ENCODE measurements at places on chromosomes 7 and 10. TPM values are rescaled to one million over a fixed set of nuclear protein-coding genes. Genes with fewer than 3 reads are reported as not detected.
A peak's percentile ranks its signal among the peaks of the same experiment; 100 is the strongest.

GRCh38 chr10:7054915-7055314 lies 355.9 kb downstream of the SFMBT2 start:
- DNase-seq = no peak

The KCNMA1 gene
- total RNA-seq = 2.3 TPM

DNA sequence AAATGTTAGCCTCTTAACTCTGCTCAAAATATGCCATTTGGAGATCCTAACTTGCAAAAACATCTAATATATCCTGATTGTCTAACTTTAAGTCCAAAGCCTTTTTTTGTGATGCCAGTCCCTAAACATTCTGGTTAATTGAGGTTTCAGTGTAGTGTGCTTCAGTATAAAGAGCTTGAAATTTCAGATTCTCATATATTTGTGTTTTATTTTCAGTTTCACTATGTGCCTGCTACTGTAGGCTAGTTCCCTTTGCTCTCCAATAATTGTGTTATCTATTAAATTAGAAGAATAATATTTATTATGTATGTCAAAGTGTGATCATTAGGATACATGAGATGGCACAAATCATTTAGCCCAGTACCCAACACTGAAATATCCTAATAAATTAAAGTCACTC lies 1361.2 kb downstream of the XPNPEP1 start:
- DNase-seq = no peak

- DNase-seq = no peak
Observed at GRCh38 chr7:105611856-105612775, 30.8 kb upstream of the EFCAB10 start.

DNA sequence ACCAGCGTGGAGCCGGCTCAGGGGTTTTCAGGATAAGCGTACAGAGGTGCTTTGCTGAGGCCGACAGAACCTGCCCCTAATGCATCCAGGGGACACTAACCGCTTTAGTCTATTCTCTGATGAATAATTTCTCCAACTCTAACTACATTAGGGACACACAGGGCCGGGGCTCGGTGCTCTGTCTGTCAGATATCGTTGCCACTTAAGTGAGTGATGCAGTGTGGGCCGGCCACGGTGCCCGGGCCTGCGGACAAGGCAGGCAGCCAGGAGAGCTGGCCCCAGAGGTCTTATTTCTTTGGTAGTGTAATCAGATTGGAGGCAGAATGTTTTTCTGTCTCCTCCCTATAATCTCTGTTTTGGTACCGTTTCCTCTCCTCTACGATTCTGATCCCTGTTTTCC lies 62.7 kb downstream of the ADRA2A start:
- DNase-seq = peak; percentile 44

The TYW1B gene
- total RNA-seq = 3.5 TPM

DNA sequence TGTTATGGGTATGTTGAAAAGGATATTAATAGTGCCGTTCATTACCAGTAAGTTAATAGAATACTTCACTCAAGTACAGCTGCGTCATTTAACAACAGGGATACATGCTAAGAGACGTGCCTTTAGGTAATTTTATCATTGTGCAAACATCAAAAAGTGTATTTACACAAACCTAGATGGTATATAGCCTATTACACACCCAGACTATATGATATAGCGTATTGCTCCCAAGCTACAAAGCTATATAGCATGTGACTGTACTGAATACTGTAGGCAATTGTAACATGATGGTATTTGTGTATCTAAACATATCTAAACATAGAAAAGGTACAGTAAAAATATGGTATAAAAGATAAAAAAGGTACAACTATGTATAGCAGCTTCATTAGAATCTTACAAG lies 11.1 kb upstream of the PRKG1 start:
- DNase-seq = no peak

The PDE1C gene
- total RNA-seq = 35.7 TPM

- no peak for DNase-seq
Observed at GRCh38 chr7:73882047-73882402, 21.1 kb downstream of the TMEM270 start.

The GPR15LG gene
- not detected for total RNA-seq

GRCh38 chr10:53957401-53957800 lies 843.6 kb downstream of the PCDH15 start:
- DNase-seq = no peak

DNA sequence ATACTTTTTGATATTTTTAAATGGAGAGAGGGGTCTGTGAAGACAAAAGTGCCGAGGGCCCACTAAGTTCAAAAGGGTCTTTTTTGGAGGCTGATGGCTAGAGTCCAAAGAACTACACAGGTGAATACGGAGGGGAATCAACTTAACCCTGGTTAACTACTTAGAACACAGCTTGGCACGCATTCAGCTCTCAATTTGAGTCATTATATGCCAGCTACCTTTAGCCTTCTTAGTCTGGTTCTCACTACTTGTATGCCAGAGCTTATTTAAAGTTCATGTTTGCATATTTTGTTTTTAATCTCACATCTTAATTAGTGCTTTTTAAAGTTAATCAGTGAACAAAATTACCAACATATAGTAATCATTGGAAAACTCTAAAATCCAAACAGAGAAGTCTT lies 80.8 kb downstream of the VWDE start:
- no peak for DNase-seq

The PLCE1 gene
- total RNA-seq = 22.5 TPM

DNA sequence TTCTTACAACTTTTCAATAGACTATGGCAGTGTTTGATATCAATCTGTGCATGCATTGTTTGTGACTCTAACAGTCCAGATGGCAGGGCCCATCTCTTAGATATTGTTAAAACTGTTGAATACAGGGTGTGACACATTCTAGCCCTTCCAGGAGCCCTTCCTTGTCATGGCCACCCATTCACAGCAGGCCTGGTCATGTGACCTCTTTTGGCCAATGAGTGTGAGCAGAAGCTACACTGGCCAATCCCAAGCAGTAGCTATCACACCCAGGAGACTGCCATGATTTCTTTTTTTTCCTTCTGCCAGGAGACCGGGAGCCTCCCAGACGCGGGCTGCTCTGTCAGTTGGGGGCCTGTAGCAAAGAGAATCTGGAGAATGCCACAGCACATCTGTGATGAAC lies 655.4 kb upstream of the MKI67 start:
- DNase-seq = peak; percentile 9

DNA sequence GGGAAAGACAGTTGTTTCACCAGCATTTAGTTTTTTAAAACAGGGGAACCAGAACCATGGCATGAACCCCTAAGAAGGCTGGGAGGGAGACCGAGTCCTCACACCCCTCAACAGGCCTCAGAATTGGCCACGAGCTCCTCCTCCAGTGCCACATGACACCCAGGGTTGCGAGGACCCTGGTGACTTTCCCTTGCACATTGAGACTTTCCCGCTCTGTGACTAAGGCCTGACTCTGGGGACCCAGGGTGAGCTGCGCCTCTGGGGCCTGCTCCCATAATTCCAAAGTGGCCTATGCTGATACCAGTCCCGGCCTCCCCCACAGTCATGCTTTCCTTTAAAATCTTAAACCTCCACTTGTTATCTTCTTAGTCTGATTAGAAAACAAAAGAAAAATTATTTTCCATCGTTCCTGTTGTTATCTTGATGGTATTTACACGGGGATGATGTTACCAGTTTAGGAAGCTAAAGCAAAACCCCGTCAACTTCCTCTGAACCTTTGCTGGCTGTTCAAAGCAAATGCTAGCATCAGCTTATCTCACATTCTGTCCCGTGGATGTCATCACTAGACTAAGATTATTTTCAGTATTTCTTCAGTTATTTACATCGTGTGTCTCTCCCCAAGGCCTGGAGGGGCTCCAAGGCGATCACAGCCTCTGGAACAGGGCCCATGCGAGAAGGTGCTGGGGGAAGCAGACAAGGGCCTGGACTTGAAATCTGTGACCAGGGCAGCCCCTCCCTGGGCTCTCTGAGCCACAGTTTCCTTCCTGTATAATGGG lies 42.1 kb downstream of the FAM53B start:
- DNase-seq = no peak

GRCh38 chr7:140990193-140990962 lies 24.4 kb downstream of the MRPS33 start:
- DNase-seq = no peak

The AS3MT gene
- 11.7 TPM for total RNA-seq

- DNase-seq = no peak
Observed at GRCh38 chr7:1567896-1568510, 1.8 kb downstream of the PSMG3 start.

DNA sequence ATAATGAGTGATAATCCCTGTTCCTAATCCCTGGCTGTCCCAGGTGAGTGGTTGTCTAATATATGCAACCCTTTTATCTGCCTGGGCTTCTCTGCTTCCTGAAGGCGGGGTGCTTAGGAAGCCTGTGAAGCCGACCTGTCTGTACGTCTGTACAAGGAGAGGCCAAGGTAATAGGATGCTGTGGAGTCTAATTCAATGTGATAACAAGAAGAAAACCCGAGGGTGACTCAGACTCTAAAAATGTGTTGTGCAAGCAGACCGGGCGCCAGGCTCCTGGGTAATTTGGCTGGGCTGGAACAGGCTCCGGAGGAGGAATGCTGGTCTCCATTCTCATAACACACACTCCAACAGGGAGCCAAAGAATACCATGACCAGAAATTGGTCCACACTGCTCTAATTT lies 43.6 kb downstream of the THNSL1 start:
- peak; percentile 82 for DNase-seq

DNA sequence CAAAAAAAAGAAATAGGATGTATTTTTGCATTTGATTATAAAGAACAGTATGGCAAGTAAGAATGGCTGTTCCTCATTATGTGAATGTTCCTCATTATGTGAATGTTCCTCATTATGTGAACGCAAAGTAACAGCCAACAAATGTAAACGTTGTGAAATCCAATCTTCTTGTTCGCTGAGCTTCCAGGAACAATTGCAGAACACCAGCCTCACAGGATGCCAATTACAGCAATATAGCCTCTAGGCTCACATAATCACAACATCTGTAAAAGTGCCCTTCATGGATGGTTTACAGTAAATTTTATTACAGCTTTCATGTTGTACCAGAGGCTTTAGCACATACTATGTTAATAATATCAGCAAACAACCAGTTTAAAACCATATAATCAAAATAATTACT lies 71.6 kb downstream of the THSD7A start:
- no peak for DNase-seq

The TEX47 gene
- not detected for total RNA-seq

The CRPPA gene
- 2.2 TPM for total RNA-seq

GRCh38 chr10:70579234-70580002 lies 23.1 kb downstream of the PRF1 start:
- DNase-seq = no peak

DNA sequence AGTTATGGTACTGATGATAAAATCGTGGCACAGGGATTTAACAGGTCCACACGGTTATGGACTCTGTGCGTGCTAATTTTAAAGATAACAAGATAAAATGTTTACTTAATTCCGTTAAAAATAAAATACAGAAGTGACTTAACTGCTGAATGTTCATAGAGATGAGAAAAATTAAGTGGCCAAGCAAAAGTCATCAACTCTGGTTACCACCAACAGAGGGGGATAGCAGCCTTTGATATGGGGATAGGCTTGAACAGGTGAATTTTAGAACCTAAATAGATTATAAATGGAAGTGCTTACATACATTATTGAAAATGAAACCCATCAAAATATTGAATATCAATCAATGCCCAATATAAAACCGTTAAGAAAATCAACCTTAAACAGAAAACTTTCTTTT lies 245.0 kb downstream of the WDR37 start:
- DNase-seq = no peak

The CYP2W1 gene
- total RNA-seq = not detected

All from right atrium auricular region (tissue), 2 donors.